ENCODE measurements at places on chromosomes 3 and 15.

DNA sequence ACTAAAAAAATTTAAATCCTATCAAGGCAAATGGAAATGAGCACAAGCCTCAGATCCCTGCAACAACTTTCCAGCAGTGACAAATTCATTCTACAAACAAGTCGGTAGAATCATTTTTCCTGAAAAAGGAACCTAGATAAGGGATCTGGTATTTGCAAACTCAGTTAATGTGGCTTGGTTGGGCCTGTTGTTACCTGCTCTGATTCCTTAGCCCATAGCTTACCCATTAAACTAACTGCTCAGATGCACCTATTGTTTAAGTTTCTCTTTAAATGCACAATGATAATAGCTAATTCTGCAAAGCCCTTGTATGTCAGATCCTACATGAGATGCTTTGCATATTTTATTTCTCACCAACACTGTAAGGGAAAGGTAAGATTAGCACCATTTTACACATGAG is 377.4 kb upstream of the RGMA start:
- no peak for DNase-seq

DNA sequence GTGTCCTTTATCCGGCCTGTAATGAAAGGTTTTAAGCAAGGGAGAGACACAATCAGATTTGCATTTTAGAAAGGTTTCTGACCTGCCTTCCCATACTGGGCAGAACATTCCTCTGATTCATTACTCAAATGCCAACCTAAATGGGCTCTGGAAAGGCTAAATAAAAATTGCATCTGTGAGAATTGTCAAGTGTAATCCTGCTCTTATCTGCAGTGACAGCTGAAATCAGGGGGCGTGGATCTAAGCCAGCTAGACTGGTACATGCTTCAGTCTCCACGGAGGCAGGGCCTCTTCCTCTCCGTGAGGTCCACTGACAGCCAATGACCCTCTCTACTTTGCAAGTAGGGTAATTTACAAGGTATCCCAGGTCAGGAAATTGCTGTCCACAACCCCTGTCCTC is 32.5 kb upstream of the MINAR1 start:
- no peak for DNase-seq

GRCh38 chr3:149167898-149168297 is 38.5 kb downstream of the HPS3 start:
- DNase-seq: no peak

GRCh38 chr15:39887832-39888231 is 32.2 kb downstream of the GPR176 start:
- no peak for DNase-seq

DNA sequence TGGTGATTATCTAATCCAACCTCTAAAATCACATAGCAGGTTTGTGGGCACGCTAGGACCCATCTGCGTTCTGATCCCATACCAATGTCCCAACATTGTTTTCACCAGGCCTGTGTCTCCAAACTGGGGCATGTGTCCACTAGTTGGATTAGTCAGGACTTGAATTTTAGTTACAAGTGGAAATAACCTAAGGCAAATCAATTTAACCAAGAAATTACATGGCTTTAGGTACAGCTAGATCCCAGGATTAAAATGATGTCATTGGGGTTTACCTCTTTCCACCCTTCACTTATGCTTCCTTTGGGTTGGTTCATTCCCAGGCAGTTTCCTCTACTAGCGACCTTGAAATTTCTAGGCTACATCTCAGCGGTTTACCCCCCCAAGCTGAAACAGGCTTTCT is 47.2 kb upstream of the PXYLP1 start:
- no peak for DNase-seq

DNA sequence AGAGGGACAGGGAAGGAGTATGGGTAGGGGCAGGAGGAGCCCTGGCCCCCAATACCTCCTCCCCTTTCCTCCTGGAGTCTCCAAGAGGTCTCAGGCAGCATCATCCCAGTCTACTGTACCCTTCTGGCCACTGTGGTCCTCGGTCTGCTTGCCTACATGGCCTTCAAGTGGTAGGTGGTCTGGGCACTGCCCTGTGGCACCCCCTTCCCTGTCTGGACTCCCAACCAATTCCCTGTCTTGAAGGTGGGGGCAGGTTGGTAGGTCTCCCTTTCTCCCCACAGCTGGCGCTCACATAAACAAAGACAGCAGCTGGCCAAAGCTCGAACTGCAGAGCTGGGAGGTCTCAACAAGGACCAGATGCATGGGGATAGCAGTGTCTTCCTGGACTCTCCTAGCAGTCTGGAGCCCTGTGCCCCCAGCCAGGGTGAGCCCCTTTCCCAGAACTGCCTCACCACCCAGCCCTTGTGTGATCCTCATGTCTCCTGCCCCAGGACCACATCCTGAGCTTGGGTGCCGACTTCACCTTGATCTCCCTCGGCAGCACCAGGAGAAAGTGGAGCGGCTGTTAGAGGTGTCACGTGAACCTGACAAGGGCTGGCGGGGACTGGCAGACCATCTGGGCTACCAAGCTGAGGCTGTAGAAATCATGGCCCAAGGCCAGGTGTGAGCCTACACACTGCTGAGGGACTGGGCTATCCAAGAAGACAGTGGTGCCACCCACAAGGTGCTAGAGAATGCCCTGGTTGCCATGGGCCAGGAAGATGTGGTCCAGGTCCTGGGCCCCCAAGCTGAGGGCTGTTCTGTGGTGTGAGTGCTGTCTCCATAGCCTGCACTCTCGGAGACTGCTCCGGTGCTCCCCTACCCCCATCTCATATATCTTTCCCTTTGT is 33.1 kb downstream of the NBEAL2 start:
- DNase-seq: no peak

DNA sequence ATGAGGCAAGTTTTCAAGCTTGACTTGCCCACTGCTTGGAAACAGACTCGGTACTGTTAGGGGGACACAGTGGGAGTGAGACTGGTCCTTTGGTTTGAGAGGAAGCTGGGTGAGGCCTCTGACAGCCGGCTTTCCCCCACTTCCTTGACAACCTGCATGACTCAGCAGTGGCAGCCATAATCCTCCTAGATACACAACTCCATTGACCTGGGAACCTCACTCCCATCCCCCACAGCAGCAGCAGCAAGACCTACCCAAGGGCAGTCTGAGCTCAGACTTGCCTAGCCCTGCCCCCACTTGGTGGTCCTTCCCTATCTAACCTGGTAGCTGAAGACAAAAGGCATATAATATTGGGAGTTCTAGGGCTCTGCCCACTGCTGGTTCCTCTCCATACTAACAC is 1043.5 kb upstream of the ALCAM start:
- no peak for DNase-seq

GRCh38 chr3:187856555-187856954 is 111.3 kb upstream of the BCL6 start:
- no peak for DNase-seq

GRCh38 chr15:45314960-45315359 is 62.9 kb downstream of the SLC28A2 start:
- no peak for DNase-seq

DNA sequence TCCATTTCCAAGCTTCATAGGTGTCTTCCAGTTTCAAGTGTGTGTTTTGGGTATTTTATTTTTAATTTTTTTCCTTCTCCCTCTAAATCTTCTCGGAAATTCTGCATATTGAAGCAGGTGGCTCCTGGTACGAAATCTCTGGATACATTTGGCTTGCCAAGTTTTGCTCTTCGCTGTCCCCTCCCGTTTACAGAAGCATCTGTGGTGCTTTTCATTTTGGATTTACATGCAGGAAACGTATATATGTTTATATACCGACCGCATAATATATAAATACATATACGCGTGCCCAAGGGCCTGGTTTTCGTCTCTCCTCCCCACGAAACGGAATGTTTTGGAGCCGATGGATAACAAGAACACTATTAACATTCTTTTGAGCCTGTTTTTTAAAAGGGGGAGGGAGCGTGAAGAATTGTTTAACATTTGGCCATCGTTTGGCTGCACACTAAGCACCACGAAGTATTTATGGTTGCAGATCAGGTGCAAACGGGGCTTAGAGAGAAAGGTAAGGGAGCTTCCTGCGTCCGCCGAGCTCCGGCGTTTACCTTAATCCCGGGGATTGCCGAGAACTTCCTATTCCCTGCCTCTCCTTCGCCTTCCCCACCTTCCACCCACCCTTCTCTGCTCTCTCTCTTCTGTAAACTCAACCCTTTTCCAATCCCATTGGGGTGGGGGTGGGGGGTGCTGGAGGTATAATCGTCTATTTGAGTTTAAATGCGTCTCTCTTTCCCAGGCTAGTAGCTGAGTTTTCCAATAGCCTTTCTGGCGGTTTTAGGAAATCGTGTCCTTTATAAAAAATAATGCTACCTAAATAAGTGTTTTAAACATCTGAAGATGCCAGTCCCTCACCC is 1.1 kb upstream of the NLGN1 start:
- DNase-seq: no peak

GRCh38 chr3:186843039-186843432 is 526 bp downstream of the ADIPOQ start:
- DNase-seq: no peak

DNA sequence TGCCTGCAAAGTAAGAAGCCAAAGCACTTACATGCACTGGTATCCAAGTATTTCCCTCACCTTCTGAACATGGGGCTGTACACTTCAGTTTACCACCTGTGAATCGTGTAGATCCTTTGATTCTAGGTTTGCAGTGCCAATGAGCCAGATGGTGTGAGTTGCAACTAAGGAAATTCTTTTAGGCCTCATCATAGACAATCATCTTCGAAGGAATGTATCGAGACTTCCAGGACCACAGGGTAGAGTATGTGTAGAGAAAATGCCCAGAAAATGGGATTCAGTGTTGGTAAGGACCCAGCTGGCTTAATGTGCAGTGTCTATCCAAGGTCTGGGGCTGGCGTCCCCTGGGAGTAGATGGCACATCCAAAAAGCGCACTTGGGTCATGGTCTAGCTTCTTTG is 323.2 kb upstream of the TPM1 start:
- no peak for DNase-seq

- no peak for DNase-seq
These were observed 344.3 kb upstream of the TBL1XR1 start for GRCh38 chr3:177541541-177541940.

- DNase-seq: no peak
These were observed 277.0 kb downstream of the RYR3 start for GRCh38 chr15:33587773-33588172.

DNA sequence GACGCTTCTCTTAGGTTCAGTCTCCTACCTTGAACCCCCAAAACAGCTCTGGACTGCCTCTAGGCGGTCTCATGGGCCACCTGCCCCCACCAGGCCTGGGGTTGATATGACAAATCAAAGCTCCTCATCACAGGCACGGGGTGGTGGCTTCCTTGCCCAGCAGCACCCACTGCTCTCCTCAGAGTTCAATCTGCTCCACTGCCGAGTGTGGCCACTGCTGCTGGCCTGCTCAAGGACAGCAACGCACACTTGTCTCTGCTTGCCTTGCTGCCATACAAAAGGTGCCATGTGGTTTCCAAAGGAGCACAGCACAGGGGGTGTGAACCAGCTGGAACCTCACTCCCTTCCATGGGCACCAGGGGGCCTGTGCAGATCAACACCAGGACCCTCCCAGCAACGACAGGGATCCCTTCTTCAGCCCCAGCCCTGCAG is 10.2 kb downstream of the KBTBD13 start:
- no peak for DNase-seq

DNA sequence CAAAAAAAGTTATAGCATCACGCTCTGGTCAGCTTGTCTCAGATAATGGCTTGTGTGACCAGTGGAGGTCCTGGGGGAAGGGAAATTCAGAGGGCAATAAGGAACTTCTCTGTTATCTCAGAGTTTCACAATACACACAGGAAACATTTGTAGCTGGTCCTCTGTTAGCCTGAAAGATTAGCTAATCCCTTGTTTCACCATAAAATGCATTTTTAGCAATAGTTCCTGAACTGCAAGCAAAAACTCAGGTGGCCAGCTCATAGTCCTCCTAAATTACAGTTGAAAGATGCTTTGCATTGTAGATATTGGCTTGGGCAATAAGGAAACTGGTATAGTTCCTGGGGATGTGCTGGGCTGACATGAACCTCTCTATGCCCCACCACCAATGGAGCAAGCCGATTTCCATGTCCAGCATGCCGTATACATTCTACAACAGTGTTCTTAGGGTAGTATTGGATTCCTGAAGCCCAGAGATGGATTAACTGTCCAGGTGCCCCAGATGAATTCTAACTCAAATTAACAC is 141.5 kb upstream of the TBL1XR1 start:
- no peak for DNase-seq

DNA sequence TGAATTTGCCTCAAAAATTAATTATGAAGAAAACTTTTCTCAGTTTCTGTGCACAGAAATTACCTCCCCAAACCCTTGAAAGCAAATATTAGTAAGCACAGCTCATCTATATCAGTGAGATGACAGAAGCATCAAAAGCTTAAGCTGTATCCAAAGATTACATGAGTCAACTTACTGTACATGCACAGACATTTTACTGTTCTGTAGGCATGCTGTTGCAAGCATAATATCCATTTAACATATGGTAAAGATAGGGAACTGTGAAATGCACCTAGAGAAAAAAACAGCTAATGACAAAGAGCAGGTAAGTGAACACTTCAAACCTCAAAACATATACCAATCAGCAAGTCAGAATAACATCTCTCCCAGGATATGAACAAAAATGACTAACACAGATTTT is 20.9 kb downstream of the SHOX2 start:
- DNase-seq: no peak

- no peak for DNase-seq
These were observed 8.2 kb downstream of the TMOD2 start for GRCh38 chr15:51759557-51760070.

DNA sequence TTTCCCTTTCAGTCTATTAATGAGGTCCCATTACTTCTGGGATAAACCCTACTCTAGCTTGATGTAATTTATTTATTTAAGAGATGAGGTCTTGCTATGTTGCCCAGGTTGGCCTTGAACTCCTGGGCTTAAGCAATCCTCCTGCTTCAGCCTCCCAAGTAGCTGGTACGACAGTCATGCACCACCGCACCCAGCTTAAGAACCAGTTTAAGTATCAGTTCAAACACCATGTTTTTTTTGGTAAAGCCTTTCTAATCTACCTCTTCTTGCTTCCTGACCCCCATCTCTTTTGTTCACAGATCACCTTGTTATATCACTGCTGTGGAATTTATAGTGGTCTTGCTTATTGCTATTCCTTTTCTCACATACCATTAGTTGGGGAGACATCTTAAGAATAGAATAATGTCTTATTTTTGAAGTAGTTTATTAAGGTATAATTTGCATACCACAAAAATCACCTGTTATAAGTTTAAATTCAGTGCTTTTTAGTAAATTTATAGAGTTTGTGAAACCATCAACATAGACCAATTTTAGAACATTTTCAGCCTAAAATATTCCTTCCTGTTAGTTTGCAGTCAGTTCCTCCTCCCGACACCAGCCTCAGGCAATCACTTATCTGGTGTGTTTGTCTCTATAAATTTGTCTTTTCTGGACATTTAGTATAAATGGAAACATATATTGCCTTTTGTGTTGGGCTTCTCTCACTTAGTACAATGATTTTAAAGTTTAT is 257.9 kb downstream of the PDCD6IP start:
- no peak for DNase-seq

GRCh38 chr3:171883893-171884279 is 40.7 kb downstream of the TMEM212 start:
- DNase-seq: no peak

GRCh38 chr15:23532024-23532423 is 33.5 kb upstream of the MKRN3 start:
- no peak for DNase-seq

- no peak for DNase-seq
These were observed 8.2 kb downstream of the IGDCC3 start for GRCh38 chr15:65369651-65370050.
